ENCODE measurements at places on chromosomes 4 and X.

- no peak for DNase-seq
These were observed 156.7 kb downstream of the SPRY1 start for GRCh38 chr4:123553279-123553678.

- DNase-seq, result no peak
These were observed 34.1 kb downstream of the HNRNPH2 start for GRCh38 chrX:101442085-101442484.

GRCh38 chrX:25851141-25851540 lies 287.0 kb upstream of the MAGEB18 start:
- DNase-seq, result no peak

GRCh38 chrX:103120748-103121147 lies 27.8 kb upstream of the NXF3 start:
- DNase-seq, result no peak

DNA sequence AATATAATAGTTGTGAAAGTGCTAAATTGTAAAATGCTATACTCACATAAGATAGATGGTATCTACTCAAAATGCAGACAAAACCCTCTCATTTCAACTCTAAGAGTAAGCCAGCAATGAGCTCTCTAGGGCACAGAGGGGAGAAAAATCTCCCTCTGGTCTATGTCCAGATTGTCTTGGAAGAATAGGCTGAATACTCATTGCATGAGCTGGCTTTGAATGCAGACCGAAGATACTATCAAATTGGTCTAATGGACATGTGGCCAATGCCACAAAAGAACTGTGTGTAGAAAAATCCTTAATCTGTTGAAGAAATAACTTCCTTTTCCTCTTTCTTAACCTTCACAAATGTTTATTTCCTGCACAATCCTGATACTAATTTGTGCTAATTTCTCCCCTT lies 3.5 kb downstream of the ZXDA start:
- DNase-seq, result no peak

DNA sequence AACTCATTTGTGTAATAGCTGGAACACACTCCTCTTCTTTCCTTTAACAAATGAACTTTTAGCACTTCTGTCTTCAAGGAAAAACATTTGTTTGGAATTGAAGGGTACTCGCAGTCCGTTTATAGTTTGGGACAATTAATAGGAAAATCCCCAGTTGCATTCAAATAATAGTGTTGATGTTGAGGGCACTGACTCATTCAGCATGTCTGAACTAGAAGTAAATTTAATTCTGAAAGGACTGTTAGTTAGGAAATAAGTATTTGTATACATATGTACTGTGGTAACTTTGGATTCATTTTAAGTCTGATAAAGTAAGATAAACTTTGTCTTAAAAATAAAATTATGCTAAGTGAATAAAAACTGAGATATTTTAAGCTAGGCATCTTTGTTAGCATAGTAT lies 27.2 kb downstream of the FAM199X start:
- DNase-seq, result no peak

- DNase-seq, result no peak
These were observed 39.6 kb upstream of the MAGEA4 start for GRCh38 chrX:151873096-151873495.

GRCh38 chr4:99847362-99847976 lies 30.8 kb downstream of the DAPP1 start:
- DNase-seq, result no peak

DNA sequence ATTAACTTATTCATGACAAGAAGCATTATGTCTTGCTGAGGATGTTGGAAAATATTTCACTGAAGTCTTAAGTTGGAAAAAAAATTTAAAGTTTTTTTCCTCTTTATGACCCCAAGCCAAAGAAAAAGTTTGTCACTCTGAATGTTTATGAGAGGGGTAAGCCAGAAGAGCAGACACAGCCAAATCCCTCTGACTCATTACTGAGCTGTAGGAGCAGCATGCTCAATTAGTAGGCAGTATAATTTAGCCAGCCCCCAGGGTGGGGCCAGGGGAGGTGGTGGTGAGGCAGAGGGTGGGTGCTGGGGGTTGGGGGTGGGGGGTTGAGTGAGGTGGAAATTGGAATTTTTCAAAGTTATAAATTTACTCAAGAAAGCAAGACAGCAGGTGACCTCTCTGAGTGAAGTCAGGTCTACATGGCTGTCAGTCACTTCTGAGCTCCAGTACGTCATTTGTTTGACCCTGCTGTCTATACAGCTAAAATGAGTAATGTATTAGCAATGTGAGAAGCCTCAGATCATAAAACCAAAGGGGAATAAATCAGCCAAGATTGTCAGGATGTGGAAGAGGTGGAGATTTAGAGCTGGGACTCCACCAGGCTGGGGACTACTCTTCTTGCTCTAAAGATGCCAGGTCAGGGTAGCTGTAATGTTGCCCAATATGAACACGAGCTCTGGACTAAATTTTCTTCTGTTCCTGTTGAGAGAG lies 98.8 kb upstream of the NDP start:
- DNase-seq, result no peak

- no peak for DNase-seq
These were observed 84.8 kb upstream of the WDR44 start for GRCh38 chrX:118261151-118261550.

DNA sequence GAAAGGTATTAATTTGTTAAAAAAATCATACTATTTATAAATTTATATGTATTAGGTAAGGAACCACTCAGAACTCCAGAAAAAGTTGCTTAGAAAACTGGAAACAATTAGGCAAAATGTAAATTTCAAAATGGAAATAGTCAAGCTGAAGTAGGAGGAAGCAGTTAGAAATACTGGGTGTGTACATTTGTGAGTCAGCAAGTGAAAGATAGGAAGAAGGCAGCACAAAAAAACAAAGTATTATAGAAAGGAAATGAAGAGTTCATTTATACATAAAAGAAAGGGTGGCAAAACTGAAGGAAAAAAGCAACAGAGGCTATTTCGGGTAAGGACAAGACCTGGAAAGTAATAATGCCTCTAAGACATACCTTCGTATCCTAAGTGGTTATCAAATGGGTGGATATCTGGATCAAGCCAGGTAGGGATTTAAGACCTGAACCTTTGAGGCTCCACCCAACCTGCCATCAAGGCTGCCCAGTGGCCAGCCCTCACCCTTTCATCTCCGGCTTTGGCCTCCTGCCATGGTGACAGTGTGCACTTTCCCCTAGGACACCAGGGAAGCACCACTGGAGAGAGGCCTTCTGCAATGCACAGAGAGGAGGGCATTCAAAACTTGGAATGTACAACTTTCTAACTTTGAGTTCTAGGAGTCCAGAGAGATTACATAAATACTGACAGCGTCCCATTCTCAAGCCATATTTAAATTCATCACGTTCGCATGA lies at the start of gene LRRC66:
Gene LRRC66 (minus strand): TSS at position 428 of the 722 bp plus-strand sequence. CDS start 2,750 bp downstream, outside the sequence.
- DNase-seq, result no peak

- no peak for DNase-seq
These were observed 25.9 kb downstream of the NSG1 start for GRCh38 chr4:4412641-4413372.

DNA sequence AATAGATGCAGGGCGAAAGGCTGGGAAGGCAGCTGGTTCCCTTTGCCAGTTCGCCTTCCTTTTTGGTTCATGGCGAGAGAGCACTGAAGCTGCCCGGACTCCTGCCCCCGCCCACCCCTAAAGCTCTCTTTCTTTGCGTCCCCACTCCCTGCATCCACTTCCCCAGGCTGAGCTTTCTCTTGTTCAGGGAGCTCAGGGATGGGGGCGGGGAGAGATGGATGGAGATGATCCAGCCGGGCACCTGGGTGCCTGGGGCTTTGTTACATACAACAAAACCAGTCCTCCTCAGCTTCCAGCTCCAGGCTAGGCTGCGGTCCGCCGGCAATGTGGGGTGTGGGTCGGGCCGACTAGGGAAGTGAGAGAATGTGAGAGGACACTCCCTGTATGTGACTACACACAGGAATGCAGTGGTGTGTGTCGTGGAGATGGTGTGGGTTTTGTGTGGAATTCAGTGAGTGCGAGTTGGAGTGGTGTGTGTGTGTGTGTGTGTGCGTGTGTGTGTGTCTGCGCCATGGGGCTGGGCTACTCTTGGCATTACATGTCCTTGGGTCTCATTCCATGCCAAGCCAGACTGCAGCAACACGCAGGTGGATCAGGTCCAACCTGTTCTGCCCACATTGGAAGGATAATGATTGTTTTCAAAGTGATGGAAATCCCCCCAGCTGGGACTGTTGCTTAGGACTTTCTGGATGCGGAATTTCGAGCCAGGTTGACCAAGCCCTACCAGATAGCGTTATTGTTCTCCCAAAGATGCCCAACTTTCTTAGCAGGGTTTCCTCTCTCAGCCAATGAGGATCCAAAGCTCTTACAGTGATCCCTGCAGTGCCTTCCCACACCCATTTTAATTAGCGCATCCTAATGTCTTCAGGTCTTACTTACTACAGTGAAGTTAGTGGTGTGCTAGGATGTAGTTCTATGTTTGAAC lies 149.4 kb upstream of the CHRDL1 start:
- peak; percentile 51 for DNase-seq
